IMR-90 (cell line): ENCODE measurements at places on chromosomes 11 and 22.

- DNase-seq: peak; percentile 41
Observed at GRCh38 chr11:75536786-75537641, 11.3 kb upstream of the GDPD5 start.

DNA sequence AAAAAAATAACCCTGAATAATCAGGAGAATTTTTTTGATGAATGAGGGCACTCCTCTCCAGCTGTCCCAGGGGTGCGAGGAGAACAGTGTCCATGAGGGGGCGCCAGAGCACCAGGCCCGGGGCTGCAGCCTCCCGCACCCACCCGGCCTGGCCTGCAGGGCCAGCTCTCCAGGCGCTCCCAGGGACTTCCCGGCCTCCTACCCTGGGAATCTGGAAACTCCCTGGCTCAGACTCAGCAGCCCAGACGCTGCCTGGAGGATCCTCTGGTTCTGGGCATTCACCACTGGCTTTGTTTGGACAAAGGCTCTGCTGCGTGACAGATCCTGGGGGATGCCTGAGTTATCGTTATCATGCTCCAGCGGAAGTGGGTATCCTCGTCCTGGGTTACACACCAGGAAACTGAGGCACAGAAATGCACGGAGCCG, 31.0 kb downstream of the MCM5 start:
- DNase-seq: peak; percentile 96

- DNase-seq: no peak
Observed at GRCh38 chr11:130806746-130807145, 109.5 kb downstream of the SNX19 start.

GRCh38 chr11:4375431-4376140, 7.4 kb upstream of the OR52B4 start:
- no peak for DNase-seq

DNA sequence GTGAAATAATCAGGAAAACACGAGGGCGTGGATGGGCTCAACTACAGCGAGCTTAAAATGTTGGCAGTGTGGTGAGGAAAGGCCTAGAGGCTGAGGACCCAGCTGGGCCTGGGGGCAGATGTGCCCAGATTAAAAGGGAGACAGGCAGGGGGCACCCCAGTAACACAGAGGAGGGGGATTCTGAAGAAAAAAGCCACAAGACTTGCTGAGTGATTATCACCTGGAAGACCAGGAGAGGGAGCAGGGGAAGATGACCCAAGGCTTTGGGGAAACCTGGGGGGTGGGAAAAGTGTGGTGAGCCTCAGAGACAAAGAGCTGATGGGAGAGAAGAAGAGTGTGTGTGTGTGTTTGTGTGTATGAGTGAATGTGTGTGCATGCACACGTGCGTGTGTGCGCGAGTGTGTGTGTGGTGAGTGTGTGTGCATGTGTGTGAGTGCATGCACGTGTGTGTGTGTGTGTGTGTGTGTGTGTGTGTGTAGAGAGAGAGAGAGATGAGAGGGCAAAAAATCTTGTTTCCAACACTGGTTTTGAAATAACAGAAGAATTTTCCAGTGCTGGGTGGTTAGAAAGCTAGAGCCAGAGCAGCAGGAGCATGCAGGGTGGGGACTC, 500.5 kb downstream of the BUD13 start:
- no peak for DNase-seq

DNA sequence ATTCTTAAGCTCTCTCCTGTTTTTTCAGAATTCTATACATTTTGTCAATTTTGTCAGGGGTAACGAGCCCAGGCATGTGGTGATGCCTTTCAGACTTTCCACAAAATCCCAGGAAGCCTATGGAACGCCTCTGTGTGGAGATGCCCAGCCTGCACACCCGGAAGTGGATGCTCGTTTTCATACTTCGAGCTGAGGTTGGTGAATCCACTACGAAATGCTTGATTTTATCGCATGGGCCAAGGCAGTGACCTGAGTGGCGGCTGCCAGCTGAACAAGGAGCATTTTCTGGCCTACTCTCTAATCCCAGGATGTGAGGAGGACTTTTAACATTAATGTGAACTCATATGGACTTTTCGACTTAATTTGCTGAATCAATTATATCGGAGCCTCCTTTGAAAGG, 426.7 kb upstream of the B3GAT1 start:
- no peak for DNase-seq

DNA sequence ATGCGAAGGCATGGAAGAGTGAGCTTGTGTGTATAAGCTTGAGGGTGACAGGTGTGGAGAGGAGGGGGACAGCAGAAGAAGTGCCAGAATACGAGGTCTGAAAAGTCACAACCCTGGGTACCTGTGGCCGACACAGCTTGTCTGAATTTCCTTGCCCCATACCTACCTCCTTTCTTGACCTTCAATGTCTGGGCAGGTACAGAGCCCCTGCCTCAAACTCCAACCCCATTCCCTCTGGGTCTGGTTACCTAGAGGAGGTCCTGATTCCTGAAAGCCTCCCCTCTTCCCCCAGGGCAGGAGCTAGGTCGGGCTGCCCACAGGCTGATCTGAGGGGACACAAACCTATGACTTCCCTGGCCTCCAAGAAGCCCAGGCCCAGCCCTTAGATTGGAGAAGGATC, 36.6 kb upstream of the FCHSD2 start:
- no peak for DNase-seq

GRCh38 chr11:95154514-95154913, 64.9 kb downstream of the ENDOD1 start:
- peak; percentile 19 for DNase-seq

GRCh38 chr11:133386262-133386661, 146.0 kb downstream of the OPCML start:
- no peak for DNase-seq

DNA sequence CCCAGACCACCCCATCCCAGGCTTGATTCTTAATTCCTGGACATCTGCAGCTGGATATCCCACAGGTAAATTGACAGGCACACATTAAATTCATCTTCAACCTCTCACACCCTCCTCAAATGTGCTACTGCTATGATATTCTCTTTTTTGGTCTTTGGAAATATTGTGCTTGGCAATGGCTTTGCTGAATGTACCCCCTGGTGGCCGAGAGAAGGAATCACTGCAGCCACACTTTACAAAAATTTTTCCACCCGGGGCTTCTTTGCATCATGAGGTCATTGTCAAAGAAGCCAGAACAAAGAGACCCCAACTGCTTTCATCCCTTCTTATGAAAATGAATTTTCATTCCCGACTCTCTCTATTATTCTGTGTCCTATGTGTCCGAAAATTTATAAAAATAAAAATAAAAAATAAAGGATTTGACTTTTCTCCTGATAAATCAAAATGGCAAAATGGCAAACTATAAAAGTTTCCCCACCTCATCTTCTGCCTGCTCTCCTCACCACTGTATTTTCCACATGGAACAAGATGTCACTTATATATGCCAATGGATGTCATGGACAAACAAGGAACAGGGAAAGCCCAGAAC, 15.0 kb upstream of the CYB5R2 start:
- peak; percentile 31 for DNase-seq

DNA sequence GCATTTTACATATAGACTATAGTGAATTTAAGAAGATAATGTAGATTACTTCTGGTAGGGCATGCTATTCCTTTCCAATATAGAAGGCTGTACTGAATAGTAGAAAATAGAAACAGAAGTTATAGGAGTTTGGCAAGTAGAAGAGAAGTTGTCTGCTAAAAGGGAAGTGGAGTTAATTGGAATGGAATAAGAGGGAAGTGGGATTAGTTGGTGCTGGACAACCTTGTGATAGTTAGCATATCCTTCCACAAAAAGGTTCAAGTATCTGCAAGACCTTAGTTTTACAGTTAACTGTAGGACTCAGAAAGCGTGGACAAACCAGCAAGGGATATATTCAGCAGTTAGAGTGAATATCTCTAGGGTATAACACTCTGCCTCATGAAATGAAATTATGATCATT, 185.5 kb downstream of the SWAP70 start:
- no peak for DNase-seq

DNA sequence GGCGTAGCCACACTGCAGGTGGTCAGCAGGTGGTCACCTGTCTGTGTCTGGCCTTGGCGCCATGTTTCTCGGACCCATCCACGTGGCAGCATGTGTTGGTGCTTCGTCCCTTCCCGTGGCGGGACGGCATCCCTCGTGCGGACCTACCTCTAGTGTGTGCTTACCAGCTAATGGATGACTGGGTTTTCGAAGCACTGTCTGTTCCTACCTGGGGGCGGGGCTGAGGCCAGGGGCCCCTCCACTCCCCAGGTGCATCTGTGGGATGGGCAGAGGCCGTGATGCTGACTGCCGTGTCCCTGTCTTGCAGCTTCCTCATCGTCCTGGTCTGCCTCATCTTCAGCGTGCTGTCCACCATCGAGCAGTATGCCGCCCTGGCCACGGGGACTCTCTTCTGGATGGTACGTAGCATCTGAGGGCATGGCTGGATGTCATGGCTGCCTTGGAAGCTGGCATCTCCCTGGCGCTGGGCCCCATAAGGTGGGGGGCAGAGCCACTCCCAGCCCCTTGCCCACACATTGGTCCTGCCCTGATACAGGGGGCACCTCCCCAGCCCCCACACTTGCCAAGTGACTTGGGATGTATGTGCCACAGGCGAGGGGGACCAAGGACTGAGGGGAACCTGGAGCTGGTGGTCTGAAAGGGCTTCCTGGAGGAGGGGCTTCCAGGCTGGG, 82.9 kb downstream of the KCNQ1 start:
- no peak for DNase-seq

DNA sequence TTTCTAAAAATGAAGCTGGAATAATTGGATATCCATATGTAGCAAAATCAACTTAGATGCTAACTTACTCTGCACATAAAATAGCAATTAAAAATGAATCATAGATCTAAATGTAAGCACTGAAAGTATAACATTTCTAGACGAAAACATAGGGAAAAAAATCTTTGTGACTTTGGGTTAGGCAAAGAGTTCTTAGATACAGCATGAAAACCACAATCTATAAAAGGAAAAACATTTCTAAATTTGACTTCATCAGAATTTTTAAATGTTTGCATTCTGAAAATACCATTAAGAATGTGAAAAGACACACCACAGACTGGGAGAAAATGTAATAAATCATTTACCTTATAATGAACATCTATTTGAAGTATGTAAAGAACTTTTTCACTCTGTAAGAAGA, 128.8 kb downstream of the APIP start:
- peak; percentile 32 for DNase-seq
